Stimulated activated CD4-positive, alpha-beta T cell treated with anti-CD3 and anti-CD28 coated beads, TNF-alpha, amount 100 ng/mL, for 4 hours (primary cell): ENCODE measurements at places on chromosomes 3 and 15.

GRCh38 chr3:98875535-98875934 is 26.0 kb downstream of the DCBLD2 start:
- DNase-seq = no peak

GRCh38 chr3:4588466-4588865 is 95.3 kb downstream of the ITPR1 start:
- DNase-seq = no peak

- DNase-seq = no peak
Measured at GRCh38 chr15:62566248-62566647, 401.2 kb upstream of the C2CD4B start.

DNA sequence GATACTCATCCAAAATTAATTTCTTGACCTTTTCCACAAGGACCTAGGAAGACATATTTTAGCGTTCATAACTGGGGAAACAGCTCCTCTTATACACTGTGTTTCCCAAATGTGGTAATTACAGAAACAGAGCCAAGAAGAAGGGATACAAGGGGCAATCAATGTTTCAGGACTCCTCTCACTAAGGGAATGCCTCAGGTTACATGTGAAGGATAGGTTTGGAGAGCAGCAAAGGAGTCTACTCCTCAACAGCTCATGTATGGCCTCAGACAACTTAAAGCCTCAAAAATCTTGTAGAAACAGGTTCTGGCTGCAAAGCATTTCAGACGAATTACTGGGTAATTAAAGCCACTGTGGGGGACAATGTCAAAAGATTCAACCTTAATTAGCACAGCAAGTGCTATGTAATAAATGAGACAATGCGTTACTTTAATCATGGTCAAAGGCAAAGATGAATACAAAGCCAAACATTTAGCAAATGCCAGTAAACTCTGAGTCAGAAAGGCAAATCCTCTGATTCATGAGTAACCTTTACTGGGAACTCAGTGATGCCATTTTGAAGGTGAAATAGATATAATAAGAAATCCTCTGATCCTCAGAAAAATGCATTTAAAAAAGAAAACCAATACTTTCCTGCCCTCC is 1111.2 kb downstream of the TUSC7 start:
- DNase-seq = no peak

GRCh38 chr15:67953299-67953698 is 100.8 kb upstream of the PIAS1 start:
- no peak for DNase-seq

DNA sequence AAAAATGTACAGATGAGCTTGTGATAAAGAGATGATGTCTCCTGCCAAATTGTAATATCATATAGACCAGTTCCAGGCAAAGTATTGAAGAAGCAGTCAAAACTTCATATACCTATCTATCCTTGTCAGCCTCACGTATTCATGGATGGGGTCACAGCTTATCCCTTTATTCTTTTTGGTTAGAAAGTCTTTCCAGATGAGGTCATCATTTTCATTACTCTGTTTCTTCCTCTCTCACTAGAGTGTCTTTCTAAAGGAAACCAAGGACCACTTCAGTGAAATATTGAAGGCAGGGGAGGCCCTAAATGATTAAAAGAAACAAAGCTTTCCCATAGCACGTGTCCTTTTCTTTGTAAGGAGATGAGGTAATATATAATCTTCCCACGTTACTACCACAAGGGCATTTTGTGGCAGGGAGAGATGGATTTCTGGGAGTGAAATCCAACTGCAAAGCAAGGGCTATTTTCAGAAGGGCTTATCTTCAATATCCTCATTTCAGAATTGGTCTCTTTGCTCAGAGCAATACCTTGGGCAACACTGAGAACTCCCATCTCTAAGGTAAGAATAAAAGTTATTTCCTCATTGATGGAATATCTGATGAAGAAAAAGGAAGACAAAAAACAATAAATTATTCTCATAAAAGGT is 260.2 kb downstream of the TIGIT start:
- DNase-seq = no peak
